CD4-positive, alpha-beta T cell treated with Interleukin-17A for 4 hours (primary cell): ENCODE measurements at places on chromosomes 12 and 14.

DNA sequence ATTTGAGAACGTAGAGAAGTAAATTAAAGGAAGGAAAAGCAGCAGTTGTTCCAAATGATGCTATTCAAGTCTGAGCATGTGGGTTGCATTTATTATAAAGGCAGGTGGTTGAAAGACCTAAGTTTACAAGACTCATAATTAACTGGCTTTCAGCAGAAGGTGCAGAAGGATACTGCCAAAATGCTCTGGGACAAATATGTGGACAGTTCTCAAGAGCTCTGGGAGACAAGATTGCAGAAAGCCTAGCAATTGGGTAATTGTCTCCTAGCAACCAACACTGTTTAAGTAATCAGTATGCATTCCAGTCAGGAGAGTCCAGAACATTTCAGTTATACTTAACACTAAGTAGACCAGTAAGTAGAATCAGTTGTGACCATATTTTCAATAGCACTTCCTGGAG, 131.5 kb downstream of the GPR135 start:
- no peak for DNase-seq

- no peak for DNase-seq
Measured at GRCh38 chr14:82138431-82138830, 604.8 kb upstream of the SEL1L start.

GRCh38 chr14:101248840-101249675, 312.2 kb upstream of the DIO3 start:
- DNase-seq: no peak

DNA sequence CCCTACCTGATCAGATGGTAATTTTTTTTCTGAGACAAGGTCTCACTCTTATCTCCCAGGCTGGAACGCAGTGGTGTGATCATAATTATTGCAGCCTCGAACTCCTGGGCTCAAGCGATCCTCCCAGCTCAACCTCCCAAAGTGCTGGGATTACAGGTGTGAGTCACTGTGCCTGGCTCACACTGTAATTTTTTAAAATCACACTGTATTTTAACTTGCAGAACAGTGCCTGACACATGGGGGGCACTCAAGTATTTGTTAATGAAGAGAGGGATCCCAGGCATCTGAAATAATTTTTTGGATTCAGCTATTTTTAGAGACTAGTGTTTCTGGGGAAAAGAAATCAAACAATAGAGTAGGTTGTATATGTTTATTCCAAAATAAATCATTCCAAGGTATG, 21.7 kb downstream of the LIMA1 start:
- no peak for DNase-seq

- DNase-seq: no peak
Measured at GRCh38 chr14:25006961-25007795, 42.8 kb downstream of the STXBP6 start.

DNA sequence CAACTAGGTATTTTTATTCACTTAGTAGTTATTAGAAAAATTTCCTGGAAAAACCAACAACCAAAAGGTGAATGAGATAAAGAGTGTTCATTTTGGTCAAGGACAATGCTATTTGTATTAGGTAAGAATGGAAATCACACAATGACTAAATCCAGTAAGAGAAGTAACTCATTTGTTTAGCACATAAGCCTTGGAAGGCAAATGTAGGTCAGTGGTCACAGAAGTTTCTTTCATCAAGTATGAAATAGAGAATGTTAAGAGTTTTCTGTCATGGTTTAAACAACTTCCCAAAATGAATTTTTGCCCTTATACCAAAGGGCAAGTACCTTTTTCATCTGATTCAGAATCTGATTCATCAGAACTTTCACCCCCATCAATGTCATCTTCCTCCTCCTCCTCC, 101.7 kb downstream of the KIF21A start:
- DNase-seq: no peak

DNA sequence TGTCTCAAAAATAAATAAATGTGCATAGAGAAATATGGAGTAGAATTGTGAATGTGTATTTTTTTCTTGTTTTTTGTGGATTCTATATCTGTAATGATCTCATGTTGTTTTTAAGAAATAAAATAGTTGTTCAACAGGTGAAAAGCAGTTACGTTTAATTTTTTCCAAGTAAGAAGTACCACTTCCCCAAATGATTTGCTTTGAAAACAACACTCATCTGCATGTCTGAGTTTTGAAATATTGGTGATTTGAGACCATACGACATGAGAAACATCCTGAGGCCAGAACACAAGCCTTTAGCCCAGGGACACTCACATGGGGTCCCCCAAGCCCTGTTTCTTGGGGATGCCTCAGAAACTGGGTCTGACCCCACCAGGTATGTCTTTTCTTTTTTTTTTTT, 4.2 kb upstream of the FICD start:
- DNase-seq: no peak

DNA sequence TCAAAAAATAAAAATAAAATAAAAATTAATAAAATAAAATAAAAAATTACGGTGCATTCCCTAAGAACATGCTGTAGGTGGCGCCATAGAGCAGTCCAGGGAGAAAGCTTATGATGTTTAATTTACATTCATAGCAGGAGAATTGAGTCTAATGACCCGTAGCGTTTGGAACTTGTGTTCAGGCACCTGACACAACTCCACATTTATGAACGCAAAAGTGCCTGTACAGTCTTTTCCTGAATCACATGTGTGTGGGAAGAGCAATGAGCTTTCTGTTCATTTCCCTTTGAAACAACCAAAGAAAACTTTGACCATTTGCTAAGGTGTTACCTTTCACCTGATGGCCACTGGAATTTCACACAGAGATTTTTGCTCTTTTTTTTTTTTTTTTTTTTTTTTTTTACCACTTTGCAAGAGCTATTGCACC, 60.6 kb upstream of the KCNA1 start:
- DNase-seq: peak; percentile 21

DNA sequence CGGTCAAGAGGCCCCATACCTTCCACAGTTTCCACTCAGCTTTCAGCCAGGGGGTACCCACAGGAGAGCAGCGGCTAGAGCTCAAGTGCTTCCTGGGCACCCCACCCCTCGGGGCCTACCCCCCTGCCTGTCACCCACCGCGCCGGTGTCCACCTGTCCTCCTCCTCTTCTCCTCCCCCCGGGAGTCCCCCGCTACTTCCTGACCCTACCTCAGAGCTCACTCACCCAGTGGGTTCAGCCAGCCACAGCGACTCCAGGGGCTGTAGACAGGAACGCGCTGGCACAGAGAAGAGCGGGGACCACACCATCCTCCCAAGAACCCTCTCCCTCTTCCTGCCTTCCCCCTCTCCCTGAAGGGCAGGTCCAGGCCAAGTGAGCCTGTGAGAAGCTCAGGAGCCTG, 123.0 kb downstream of the ESRRB start:
- DNase-seq: no peak
